ENCODE measurements at places on chromosomes 1 and 21. TPM values are rescaled to one million over a fixed set of nuclear protein-coding genes. Genes with fewer than 3 reads are reported as not detected.

Gene SLC16A4
- 1.0 TPM for total RNA-seq

Gene CIART
- total RNA-seq = 2.0 TPM

Gene SVBP
- total RNA-seq = 4.3 TPM

Gene IFI6
- total RNA-seq = 35.1 TPM

GRCh38 chr1:115214098-115214497, 124.0 kb downstream of the NGF start:
- H3K27ac ChIP-seq = no peak overlapping the region
- H3K36me3 ChIP-seq = no peaks in the 10 kb centered on the region
- no peak for DNase-seq
- H3K4me1 ChIP-seq = peaks cover 10% of the 10 kb centered on the region
- H3K27me3 ChIP-seq = no peaks in the 10 kb centered on the region
- H3K4me3 ChIP-seq = no peak overlapping the region

- H3K27me3 ChIP-seq = no peaks in the 10 kb centered on the region
- H3K27ac ChIP-seq = no peak overlapping the region
- no peaks in the 10 kb centered on the region for H3K36me3 ChIP-seq
- H3K4me3 ChIP-seq = no peak overlapping the region
- no peaks in the 10 kb centered on the region for H3K4me1 ChIP-seq
These were observed 44.9 kb downstream of the SYT6 start for GRCh38 chr1:114108751-114109255.

- H3K27me3 ChIP-seq = no peaks in the 10 kb centered on the region
- no peak overlapping the region for H3K27ac ChIP-seq
- H3K4me3 ChIP-seq = no peak overlapping the region
- peaks cover 9% of the 10 kb centered on the region for H3K4me1 ChIP-seq
- DNase-seq = no peak
These were observed 271.1 kb upstream of the C1orf105 start for GRCh38 chr1:172149346-172149745.

DNA sequence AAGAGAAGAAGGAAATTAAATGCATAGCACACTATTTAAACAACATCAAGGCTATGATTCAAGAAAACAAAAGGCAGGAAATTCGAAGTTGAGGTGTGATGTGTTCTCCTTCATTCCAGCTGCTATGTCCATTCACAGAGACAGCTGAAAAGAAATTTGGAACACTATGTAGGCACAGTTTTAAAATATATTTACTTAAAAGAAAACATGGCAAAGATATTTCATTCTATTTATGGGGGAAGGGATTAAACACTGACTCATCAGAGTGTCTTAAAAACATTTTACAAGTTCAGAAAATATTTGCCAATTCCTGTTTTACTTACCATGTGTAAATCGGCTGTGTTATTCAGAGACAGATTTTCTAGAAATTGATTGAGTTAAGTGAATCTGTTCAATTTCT, 39.4 kb upstream of the NGF start:
- no peaks in the 10 kb centered on the region for H3K4me1 ChIP-seq
- H3K27ac ChIP-seq = no peak overlapping the region
- H3K27me3 ChIP-seq = no peaks in the 10 kb centered on the region
- no peaks in the 10 kb centered on the region for H3K36me3 ChIP-seq
- no peak for DNase-seq

DNA sequence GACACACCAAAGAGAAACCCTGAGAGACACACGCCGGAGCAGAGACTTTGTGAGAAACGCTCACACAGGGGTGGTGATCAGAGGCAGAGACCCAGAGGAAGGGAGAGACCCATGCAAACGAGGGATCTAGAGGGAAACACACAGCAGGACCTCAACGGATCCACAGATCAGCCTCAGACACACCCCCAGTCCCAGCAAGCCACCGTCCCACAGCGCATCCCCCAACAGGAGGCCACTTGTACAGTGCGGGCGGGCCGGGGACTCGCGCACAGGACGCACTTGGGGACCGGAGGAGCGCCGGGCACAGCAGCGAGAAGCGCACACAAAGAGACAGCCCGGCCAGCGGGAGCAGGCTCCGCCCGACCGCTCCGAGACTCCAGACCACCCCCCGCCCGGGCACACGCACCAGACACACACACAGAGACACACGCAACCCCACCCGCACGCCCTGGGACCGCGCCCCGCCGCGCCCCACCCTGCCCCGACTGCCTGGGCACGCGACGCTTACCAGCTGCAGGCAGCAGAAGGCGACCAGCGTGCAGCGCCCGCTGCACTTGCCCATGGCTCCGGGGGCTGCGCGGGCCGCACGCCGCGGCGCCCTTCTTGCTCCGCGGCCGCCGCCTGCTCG, 587 bp downstream of the NKAIN1 start:
- H3K36me3 ChIP-seq = no peaks in the 10 kb centered on the region
- H3K4me3 ChIP-seq = peak overlapping the region; percentile 39
- no peak for DNase-seq
- H3K4me1 ChIP-seq = no peaks in the 10 kb centered on the region

DNA sequence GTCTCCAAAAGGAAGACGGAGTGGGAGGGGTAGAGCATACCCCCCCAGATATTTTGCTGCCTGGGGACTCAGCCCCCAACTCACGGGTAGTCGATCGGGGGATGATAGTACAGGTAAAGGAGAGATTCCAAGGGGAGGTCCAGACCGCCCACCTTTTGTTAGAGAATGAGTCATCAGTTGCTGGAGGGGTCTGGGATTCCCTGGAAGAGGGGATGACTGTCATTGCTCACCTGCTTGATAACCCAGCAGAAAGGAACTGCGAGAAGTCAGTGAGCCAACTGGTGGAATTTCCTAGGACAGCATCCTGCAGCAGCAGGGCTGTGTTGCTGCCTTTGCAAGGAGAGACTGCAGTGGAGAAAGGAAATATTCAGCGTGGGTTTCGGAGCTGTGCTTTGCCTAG, 64.4 kb downstream of the MACF1 start:
- no peak overlapping the region for H3K4me3 ChIP-seq
- H3K27ac ChIP-seq = no peak overlapping the region
- no peaks in the 10 kb centered on the region for H3K36me3 ChIP-seq
- no peaks in the 10 kb centered on the region for H3K27me3 ChIP-seq
- no peak for DNase-seq
- H3K4me1 ChIP-seq = peaks cover 50% of the 10 kb centered on the region

DNA sequence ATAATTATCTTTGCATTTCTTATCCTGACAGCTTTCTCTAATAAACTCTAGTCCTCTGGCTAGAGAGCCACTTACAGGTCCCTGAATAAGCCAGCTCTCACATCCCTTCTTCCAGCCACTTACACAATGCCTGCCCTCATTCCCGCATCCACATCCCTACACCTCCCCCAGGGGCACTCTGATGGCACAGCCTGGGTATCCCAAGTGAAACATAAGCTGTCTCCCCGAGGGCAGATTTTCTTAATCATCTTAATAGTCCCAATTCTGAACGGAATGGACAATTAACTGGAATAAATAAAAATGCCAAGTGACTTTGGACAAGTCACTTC, 4.9 kb downstream of the RHOC start:
- H3K27me3 ChIP-seq = no peaks in the 10 kb centered on the region
- no peak overlapping the region for H3K4me3 ChIP-seq
- H3K27ac ChIP-seq = peak overlapping the region; percentile 2
- peaks cover 4% of the 10 kb centered on the region for H3K36me3 ChIP-seq

DNA sequence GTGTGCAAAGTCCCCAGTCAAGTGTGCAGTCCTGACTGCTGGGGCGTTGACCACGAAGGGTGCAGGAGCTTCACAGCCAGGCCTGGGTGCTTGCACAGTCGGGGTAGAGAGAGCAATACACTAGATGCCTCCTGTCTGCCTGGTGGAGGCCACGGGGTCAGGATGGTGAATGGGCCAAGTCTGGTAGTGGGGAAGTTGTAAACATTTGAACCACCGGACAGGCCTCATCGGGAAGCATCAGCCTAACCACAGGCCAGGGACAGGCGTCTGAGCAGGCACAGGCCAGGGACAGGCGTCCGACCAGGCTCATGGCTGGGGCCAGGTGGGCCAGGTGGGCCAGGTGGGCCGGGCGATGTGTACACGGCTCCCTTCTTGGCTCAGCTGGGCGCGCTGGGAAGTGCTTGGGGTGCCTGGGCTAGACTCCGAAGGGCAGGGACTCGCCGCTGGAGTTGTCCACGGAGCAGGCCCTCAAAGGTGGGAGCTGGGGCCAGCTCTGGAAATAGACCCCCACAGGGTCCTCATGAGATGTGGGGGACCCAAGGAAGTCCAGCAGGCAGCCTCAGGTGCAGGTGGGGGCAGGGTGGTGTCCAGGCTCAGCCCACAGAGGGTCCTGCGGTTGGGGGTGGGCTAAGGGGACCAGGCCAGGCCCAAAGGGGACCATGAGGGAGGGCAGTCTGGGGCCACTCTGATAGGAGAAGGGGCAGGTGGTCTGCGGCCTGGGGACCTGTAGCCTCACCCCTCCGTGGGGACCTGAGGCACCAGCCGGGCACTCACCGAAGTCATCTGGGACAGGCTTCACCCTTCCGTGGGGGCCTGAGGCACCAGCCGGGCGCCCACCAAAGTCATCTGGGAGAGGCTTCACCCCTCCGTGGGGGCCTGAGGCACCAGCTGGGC, 15.0 kb downstream of the COL6A1 start:
- no peak overlapping the region for H3K4me3 ChIP-seq
- H3K36me3 ChIP-seq = no peaks in the 10 kb centered on the region
- DNase-seq = no peak
- H3K27me3 ChIP-seq = no peaks in the 10 kb centered on the region
- H3K4me1 ChIP-seq = no peaks in the 10 kb centered on the region
- H3K27ac ChIP-seq = no peak overlapping the region

- H3K27ac ChIP-seq = no peak overlapping the region
- no peaks in the 10 kb centered on the region for H3K36me3 ChIP-seq
- H3K4me3 ChIP-seq = no peak overlapping the region
- no peaks in the 10 kb centered on the region for H3K27me3 ChIP-seq
These were observed 38.6 kb upstream of the COL6A1 start for GRCh38 chr21:45942755-45943629.

DNA sequence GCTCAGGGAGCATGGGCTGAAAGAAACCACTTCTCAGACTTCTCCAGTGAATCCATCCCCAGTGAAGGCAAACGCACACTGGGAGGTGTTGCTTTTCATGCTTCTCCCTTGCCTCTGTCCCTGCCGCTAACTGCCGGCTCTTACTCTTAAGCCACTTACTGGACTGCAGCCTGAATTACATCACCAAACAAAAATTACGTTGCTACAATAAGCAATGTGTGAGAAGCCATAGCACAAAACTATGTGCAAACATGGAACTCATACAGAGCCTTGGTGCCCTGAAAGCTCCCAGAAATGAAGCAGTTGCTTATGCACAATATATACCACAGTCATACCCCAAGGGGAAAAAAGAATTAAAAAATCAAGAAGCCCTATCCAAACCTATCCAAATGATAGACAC, 375.2 kb downstream of the KCNH1 start:
- H3K27me3 ChIP-seq = no peaks in the 10 kb centered on the region
- no peak overlapping the region for H3K4me3 ChIP-seq
- no peak for DNase-seq
- H3K27ac ChIP-seq = no peak overlapping the region
- no peaks in the 10 kb centered on the region for H3K36me3 ChIP-seq
- H3K4me1 ChIP-seq = no peaks in the 10 kb centered on the region

GRCh38 chr1:79693441-79694114, 687.0 kb upstream of the ADGRL4 start:
- no peaks in the 10 kb centered on the region for H3K36me3 ChIP-seq
- no peak overlapping the region for H3K4me3 ChIP-seq
- H3K27me3 ChIP-seq = no peaks in the 10 kb centered on the region
- DNase-seq = no peak
- no peak overlapping the region for H3K27ac ChIP-seq

GRCh38 chr1:241542199-241542907, 10.2 kb downstream of the KMO start:
- no peak overlapping the region for H3K27ac ChIP-seq
- no peak for DNase-seq
- H3K36me3 ChIP-seq = no peaks in the 10 kb centered on the region
- H3K4me3 ChIP-seq = no peak overlapping the region
- H3K4me1 ChIP-seq = peaks cover 11% of the 10 kb centered on the region

DNA sequence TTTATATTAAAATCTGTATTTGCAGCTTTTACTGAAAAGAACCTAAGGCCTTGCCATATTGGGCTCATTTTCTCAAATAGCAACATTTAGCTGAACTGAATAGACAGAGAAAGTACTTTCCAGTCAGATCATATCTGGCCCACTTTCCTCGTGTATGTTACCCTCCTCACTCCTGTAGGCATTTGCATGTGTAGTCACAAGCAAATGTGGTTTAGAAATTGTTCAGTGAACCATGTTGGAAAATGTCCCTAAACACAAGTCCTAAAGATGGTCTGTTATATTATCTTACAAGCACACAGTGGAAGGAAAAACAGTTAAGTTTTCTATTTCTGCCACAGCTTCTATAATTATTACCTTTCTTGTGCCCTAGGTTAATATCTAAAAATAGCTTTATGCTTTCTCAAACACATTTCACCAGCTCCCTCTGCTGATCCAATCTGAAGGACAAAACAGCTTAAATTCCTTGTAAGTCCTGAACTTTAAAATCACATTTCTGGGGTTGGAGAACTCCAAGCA, 606 bp upstream of the FMO4 start:
- H3K36me3 ChIP-seq = no peaks in the 10 kb centered on the region
- H3K27me3 ChIP-seq = no peaks in the 10 kb centered on the region
- H3K4me1 ChIP-seq = peaks cover 6% of the 10 kb centered on the region
- H3K4me3 ChIP-seq = no peak overlapping the region
- peak overlapping the region; percentile 14 for H3K27ac ChIP-seq

DNA sequence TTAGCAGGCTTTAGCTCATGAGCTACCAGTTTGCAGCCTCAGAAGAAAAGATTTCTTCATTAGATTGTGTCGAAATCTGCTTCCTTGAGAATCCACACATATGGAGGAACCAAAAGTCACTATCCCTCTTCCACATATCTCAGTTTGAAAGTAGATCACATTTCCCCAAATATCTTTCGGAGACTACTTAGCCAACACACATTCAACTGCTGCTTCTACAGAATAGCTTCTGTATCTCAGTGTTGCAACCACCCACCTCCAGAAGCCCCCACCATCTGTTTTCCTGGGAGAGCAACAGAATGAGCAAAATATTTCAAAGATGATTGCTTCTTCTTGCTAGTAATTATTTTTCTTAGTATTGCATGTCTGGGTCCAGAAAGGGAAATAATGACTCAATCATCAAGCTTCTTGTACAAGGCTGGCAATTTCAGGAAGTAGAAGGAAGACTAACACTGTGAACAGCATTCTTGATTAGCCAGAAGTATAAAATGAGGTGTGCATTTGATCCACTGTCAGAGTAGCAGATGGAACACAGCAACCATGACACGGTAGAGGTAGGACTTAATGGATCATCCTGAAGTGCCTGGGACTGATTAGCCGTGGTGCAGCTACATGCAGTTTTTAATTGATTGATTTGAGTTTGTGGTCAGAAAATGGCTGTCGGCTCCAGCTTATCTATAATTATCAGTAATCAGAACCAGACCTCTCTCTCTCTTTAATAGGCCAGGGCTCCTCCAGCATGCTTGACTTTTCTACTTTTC, 24.9 kb downstream of the ZC3H11B start:
- no peaks in the 10 kb centered on the region for H3K36me3 ChIP-seq
- no peaks in the 10 kb centered on the region for H3K27me3 ChIP-seq
- H3K27ac ChIP-seq = no peak overlapping the region
- H3K4me3 ChIP-seq = no peak overlapping the region
- H3K4me1 ChIP-seq = no peaks in the 10 kb centered on the region

Data from pancreas (tissue), 10 donors.